ENCODE measurements at places on chromosomes 12 and 14.

DNA sequence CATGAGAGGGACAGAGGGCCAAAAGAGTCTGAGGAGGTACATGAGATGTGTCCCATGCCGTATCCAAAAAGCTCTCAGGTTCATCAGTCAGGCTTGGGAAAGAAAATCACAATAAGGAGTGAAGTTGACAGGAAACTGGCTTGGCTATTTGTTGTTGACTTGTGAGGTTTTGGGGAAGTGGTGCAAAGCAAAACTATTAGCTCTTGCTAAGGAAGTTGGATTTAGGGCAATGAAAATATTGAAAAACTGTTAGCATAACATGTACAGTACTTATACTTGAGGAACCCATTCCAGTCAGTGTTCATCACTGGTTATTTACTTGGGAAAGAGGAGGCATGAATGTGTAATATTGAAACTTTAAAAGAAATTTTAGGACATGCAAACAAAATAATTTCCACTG lies 145.9 kb downstream of the DUSP6 start:
- no peak for DNase-seq

DNA sequence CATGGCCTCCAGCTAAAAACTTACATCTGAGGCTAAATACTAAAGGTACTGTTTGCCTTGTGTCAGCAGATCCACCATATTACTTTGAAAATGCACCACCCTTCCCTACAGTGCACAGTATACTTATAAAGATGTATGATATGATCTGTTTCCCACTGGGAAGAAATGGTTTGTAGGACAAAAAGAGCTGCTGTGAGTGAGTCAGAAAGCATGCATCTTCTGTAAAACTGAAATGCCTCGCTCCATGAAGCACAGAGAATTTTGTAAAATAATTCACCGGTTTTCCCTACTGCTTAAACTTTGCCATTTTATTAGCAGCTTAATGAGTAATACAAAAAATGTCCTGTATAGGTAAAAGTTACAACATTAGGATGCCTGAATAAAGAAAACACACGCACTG lies 68.8 kb downstream of the MDGA2 start:
- no peak for DNase-seq

GRCh38 chr12:29562110-29562804 lies 64.8 kb upstream of the OVCH1 start:
- DNase-seq = no peak

DNA sequence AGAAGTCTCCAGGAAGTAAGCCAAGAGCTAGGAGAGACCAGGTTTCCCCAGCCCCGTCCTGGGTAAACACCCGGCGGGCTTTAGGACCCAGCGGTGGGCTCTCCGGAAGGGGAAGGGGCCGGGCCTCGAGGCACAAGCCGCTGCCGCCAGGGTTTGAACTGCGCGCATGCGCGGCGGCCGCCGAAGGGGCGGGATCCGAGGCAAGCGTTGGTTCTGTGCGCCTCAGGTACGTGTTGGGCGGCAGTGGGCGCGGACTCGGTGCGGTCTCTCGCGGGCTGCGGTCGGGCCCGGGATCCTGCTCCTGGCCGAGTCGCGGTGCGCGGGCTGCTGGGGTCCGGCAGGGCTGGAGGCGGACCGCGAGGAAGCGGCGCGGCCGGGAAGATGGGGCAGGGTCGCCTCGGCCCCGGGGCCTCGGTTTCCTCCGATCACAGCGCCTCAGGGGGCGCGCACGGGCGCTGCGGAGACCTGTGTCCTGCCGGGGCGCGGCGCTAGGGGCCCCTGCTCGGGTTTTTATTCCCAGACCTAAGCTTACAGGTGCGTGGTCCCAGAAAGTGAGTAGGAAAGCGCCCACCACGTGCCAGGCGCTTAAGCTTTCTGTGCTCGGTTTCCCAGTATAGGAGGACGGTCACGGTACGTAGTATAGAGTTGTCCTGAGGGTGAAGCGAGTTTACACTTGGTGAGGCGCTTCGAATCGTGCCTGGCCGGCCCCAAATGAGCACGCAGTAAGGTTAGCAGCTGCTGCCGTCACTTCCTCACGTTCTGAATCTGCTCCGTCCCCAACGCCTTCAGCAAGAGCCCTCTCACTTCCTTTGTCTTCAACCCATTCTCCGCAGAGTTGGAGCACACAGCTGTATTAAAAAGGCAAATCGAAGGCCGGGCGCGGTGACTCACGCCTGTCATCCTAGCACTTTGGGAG lies at the start of gene TDP1:
TDP1 (plus strand) TSS at position 183 of the 916 bp plus-strand sequence. CDS start 7,188 bp downstream, outside the sequence.
- peak; percentile 95 for DNase-seq

DNA sequence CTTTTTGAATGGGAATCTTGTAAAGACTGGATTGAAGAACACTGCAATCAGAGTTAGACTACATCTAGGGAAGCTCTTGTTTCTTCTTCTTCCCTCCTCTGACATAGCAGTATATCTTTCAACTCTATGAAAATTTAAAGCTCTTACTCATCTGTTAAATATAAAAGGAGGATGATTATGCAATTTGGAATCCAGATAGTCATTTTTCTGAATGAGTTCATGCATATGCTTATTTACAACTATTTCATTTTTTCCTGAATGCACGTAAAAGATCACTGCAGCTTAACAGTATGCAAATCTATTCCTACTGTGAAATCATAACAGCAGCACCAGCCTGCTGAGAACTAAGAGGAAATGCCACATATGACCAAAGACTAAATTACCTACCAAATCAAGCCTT lies 133.5 kb upstream of the TMCC3 start:
- DNase-seq = no peak

DNA sequence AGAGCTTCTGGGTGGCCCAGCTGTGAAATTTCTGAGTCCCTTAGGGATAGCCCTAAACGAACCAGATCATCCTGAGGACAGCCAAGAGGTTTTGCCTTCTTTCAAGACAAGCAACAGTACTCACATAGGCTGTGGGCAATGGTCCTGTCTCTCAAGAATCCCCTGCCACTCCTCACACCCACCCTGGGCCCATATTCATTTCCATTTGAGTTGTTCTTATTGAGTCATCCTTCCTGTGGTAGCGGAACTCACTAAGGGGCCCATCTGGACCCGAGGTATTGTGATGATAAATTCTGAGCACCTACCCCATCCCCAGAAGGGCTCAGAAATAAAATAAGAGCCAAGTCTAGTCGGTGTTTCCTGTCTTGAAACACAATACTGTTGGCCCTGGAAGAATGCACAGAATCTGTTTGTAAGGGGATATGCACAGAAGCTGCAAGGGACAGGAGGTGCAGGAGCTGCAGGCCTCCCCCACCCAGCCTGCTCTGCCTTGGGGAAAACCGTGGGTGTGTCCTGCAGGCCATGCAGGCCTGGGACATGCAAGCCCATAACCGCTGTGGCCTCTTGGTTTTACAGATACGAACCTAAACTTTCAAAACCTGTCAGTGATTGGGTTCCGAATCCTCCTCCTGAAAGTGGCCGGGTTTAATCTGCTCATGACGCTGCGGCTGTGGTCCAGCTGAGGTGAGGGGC lies 38.9 kb downstream of the DAD1 start:
- DNase-seq = peak; percentile 50

GRCh38 chr14:94129758-94130414 lies 482 bp upstream of the IFI27L2 start:
- no peak for DNase-seq

DNA sequence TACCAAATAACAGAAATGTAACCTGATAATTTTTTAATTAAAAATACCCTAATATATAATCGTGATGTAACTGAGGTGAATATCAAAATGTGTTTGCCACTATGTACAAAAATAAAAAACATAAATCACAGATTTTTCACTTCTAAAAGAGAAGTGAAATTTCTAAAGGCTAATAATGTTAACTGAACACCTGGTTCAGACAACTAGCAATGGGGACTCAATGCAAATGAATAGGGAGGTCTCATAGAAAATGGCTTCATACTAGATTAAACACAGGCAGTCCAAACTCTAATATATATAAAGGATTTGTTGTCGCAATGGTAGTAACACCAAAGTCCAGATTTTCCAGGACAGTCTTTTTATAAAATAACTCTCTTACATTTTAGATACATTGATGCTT lies 365.4 kb upstream of the ATP2B1 start:
- no peak for DNase-seq

GRCh38 chr12:3071107-3071506 lies 6.1 kb upstream of the TSPAN9 start:
- no peak for DNase-seq

- DNase-seq = no peak
These were observed 10.2 kb downstream of the SGPP1 start for GRCh38 chr14:63717702-63718101.

DNA sequence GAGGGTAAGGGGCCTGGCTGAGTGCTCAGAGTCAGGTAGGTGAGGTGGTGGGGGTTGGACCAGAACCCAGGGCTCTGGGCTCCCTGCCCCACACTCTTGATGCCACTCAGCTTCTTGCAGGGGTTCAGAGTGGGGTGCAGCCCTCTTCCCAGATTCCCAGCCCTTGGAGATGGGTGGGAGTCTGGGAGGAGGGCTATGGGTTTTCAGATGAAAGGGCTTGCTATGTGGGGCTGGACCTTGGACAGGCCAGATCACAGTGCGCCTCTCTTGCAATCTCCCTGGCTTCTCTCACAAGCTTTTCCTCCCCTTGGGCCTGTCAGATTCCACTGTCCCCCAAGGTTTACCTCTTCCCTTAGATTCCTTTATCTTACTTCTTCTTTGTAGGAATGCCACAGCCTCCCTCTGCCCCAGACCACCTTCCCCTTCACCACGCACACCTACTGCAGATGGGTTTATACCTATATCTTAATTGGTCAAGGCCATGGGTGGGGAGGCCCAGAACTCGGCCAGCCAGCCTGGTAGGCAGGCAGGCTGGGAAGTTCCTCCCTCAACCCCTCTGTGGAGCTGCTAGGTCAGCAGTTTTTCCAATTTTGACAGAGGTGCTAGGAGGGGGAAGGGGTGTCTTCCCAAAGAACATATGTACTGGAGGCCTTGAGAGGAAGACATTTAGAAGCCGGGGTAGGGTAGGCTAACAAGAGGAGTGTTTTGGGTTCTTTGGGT lies 1.4 kb downstream of the NYNRIN start:
- DNase-seq = no peak

DNA sequence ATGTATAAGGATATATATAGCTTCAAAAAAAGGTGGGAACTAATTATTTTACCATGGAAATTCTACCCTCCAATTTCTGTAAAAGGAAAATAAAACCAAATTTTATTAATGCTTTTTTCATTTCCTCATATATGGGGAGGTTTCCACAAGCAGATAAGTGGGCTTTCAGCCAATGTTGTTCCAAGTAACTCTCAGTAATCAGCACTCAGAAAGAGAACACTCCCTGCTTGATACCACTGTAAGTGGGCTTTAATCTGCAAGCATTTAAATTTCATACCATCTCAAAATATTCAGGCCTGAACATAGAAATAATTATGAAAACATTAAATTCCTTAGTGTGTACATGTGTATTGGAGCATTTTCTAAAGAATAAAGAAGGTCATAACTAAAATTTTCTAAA lies 827.6 kb downstream of the C12orf50 start:
- DNase-seq = no peak

DNA sequence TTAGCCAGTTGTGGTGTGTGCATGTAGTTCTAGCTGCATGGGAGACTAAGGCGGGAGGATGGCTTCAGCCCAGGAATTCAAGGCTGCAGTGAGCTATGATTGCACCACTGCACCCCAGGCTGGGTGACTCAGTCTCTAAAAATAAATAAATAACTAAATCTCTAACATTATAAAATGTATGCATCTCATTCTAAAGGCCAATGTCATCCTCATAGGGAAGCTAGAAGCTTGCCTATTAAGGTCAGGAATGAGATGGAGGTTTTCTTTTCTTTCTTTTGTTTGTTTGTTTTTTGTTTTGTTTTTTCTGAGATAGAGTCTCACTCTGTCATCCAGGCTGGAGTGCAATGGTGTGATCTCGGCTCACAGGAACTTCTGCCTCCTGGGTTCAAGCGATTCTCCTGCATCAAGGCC lies 48.8 kb upstream of the PAPLN start:
- no peak for DNase-seq

DNA sequence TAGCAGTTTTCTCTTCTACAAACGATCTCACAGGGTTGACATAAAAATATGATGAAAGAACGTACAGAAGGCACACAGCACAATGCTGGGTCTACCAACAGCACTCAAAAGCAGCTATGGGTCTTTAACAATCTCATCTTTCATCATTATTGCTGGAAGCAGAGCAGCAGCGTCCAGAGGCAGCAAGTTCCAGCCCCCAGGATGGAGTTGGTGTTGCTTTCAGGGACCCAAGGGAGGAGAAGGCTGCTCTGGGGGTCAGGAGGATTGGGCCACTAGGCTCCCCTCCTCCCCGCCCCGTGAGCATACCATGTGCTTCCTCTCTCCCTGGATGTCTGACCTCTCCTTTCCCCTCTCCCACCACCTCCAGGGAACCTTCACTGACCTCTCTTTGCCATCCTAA lies 13.3 kb downstream of the KCTD10 start:
- DNase-seq = no peak

All from stimulated activated CD8-positive, alpha-beta memory T cell treated with anti-CD3 and anti-CD28 coated beads, Interleukin-12 subunit alpha, Interleukin-12 subunit beta, amount 100 ng/mL, for 1 hour (primary cell).